Chondrocyte (in vitro differentiated cells): ENCODE measurements at places on chromosomes 7 and 10. TPM values are rescaled to one million over a fixed set of nuclear protein-coding genes. Genes with fewer than 3 reads are reported as not detected.
A peak's percentile ranks its signal among the peaks of the same experiment; 100 is the strongest.

Gene DUSP5
- total RNA-seq: 4.8 to 9.7 TPM (median 8.7 TPM) in 3 replicates

Gene CELF2
- 11.6 to 44.9 TPM (median 44.3 TPM) in 3 replicates for total RNA-seq

Gene OR6B1
- not detected in 3 replicates for total RNA-seq

Gene CCDC136
- 7.6 to 8.8 TPM (median 8.5 TPM) in 3 replicates for total RNA-seq

Gene SPDYE1
- not detected in 3 replicates for total RNA-seq

- DNase-seq: no peak
- H3K27me3 ChIP-seq: no peaks in the 10 kb centered on the region
Measured at GRCh38 chr7:40700653-40701421, 566.0 kb downstream of the SUGCT start.

GRCh38 chr7:66502230-66503035 is 126.2 kb upstream of the KCTD7 start:
- no peak overlapping the region for H3K4me3 ChIP-seq
- H3K27me3 ChIP-seq: no peaks in the 10 kb centered on the region
- no peaks in the 10 kb centered on the region for H3K36me3 ChIP-seq
- no peak overlapping the region for H3K27ac ChIP-seq
- peak; percentile 61 for DNase-seq
- no peaks in the 10 kb centered on the region for H3K4me1 ChIP-seq

- H3K4me3 ChIP-seq: no peak overlapping the region
- DNase-seq: no peak
- H3K4me1 ChIP-seq: peaks cover 24% of the 10 kb centered on the region
Measured at GRCh38 chr10:4504550-4504949, 321.5 kb upstream of the AKR1E2 start.

- H3K27me3 ChIP-seq: no peaks in the 10 kb centered on the region
- no peak overlapping the region for H3K27ac ChIP-seq
- no peak overlapping the region for H3K4me3 ChIP-seq
- H3K4me1 ChIP-seq: no peaks in the 10 kb centered on the region
Measured at GRCh38 chr7:129769866-129770808, 158.6 kb downstream of the NRF1 start.

- no peak for DNase-seq
- H3K27me3 ChIP-seq: peaks cover 16% of the 10 kb centered on the region
- no peak overlapping the region for H3K27ac ChIP-seq
- H3K36me3 ChIP-seq: no peaks in the 10 kb centered on the region
Measured at GRCh38 chr10:11673346-11674280, 62.2 kb upstream of the USP6NL start.

GRCh38 chr10:13659887-13660550 is 73.3 kb downstream of the PRPF18 start:
- no peak overlapping the region for H3K4me3 ChIP-seq
- H3K4me1 ChIP-seq: peaks cover 12% of the 10 kb centered on the region
- peak overlapping the region; percentile 67 for H3K27ac ChIP-seq
- DNase-seq: no peak

GRCh38 chr7:88395715-88396114 is 89.0 kb upstream of the STEAP4 start:
- peaks cover 2% of the 10 kb centered on the region for H3K27me3 ChIP-seq
- H3K4me1 ChIP-seq: no peaks in the 10 kb centered on the region
- no peak overlapping the region for H3K4me3 ChIP-seq
- H3K27ac ChIP-seq: no peak overlapping the region
- no peaks in the 10 kb centered on the region for H3K36me3 ChIP-seq
- no peak for DNase-seq

GRCh38 chr10:106479636-106480035 is 684.9 kb downstream of the SORCS1 start:
- peaks cover 5% of the 10 kb centered on the region for H3K27me3 ChIP-seq
- H3K36me3 ChIP-seq: no peaks in the 10 kb centered on the region
- H3K27ac ChIP-seq: no peak overlapping the region

- H3K36me3 ChIP-seq: no peaks in the 10 kb centered on the region
- no peak for DNase-seq
- no peak overlapping the region for H3K27ac ChIP-seq
- H3K4me3 ChIP-seq: no peak overlapping the region
Measured at GRCh38 chr7:26657686-26658388, 206.6 kb downstream of the SKAP2 start.

DNA sequence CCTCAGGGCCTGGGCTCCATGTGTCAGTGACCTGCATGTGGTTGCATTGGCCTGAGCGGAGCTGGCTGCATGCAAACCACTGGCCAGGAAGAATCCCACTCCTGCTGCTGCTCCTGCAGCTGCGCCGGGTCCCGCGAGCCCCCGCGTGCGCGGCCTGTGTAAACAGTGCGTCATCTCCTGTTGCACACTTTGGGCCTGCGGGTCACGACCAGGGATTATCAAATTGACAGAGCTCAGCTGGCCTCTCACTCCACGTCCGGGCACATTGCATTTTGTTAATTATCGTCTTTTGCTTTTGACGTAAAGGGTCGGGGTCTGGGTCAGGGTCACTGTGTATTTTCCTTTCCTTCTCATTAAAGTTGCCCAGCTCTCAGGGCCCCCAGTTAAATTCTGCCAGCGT is 132.6 kb downstream of the RGS10 start:
- no peak overlapping the region for H3K4me3 ChIP-seq
- peaks cover 28% of the 10 kb centered on the region for H3K4me1 ChIP-seq
- H3K27me3 ChIP-seq: no peaks in the 10 kb centered on the region
- DNase-seq: no peak

DNA sequence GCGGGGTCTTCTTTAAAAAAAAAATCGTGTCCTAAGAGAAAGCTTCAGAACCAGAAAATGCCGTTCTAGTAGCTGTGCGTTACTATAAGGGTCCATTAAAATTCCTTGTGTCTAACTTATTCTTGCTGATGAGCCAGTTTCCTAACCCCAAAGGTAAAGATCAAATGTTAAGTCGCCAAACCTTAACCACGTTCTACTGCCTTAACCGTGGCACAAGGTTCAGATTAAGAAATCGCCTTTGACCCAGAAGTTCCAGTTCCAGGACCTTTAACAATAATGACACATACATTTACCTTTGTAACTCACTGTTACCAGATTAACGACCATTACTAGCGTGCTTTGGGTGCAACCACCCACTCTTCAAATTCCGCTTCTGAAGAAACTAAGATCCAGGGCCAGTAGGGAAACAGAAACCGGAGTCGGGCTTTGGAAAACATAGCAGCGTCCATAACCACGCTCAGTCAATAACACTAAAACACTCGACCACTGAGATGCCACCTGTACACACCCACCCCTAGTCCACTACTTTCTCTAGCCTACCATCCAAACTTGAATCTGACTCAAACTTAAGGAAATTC is 620 bp downstream of the BET1 start:
- no peak for DNase-seq
- peaks cover 2% of the 10 kb centered on the region for H3K27me3 ChIP-seq
- H3K4me3 ChIP-seq: peak overlapping the region; percentile 99
- peaks cover 2% of the 10 kb centered on the region for H3K36me3 ChIP-seq
